IMR-90 (cell line): ENCODE measurements at places on chromosomes 3 and 15. TPM values are rescaled to one million over a fixed set of nuclear protein-coding genes. Genes with fewer than 3 reads are reported as not detected.

DNA sequence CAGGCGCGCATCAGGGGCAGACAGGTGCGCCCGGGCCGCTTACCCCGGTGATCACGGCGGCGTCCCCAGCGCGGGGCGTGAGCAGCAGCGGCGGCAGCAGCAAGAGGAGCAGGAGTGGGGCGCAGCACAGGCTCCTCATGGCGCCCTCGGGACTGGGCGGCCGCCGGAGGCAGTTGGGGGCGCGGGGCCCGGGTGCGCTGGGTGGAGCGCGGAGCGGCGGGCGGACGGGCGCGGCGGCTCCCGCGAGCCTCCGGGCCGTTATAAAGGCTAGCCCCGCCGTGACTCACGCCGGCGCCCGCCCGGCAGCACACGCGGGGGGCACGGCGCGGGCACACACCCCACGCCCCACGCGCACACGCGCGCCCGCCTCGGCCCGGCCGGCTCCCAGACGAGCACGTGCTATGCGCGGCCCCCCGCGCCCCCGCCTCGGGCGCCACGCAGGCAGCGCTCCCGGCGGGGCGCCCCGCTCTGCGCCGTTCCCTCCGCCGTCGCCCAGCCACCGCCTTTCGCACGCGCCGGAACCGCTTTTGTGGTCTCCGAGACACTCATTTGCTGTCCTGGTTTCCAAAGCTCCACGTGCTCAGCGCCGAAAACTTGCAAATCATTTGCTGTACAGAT is at the start of gene PROK2:
Gene PROK2 (minus strand): TSS at position 235 of the 618 bp plus-strand sequence. CDS start 96 bp downstream, at position 139.
- DNase-seq = no peak

CELSR3 gene
- total RNA-seq = 0.18 and 0.28 TPM in 2 replicates

IL5RA gene
- not detected in 2 replicates for total RNA-seq

DNA sequence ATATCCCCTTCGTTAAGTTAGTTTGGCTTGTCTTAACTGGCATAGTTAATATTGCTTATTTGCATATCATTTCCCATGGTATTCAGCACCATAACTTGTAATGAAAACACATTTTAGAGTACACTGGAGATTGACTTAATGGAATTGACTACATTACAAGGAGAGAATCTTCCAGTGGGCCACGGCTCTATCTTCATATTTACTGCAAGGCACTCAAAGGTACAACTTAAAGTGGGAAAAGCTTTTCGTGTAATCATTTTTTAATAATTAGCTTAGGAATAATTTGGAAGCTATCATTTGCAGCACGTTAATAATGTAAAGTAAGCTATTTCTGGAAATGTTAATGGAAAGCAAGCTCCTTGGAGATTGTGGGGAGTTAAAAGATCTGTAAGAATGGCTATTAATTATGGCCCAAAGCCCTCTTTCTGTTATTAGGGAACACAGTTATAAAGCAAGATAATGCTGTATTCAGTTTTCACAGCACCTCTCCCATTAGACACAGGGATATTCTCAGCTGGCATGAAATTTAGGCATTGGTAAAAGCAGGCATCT is 551.5 kb upstream of the RGMA start:
- no peak for DNase-seq

LRRC15 gene
- 2.5 and 3.3 TPM in 2 replicates for total RNA-seq

DNA sequence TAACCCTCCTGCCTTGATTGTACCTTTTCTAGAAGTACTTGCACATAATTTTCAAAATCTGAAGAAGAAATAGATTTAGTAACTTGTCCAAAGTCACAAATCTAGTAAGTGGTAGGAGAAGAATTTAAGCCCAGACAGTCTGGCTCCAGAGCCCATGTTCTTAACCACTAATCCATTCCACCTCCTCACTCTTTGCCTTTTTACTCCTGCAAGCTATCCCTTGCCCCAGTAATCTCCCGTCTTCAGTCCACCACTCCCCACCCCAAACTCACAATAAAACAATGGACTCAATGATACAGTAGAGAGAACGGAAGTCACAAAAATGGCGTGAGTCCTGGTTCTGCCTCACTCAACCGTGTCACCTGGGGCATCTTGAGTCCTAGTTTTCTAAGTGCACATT is 48.7 kb downstream of the SETMAR start:
- no peak for DNase-seq

GRCh38 chr3:36945333-36945980 is 603 bp upstream of the TRANK1 start:
- DNase-seq = no peak

- no peak for DNase-seq
These were observed 150.1 kb downstream of the FGF12 start for GRCh38 chr3:192577271-192577670.

GRCh38 chr3:62624185-62624584 is 250.8 kb upstream of the FEZF2 start:
- no peak for DNase-seq

SLC22A14 gene
- total RNA-seq = under 0.01 TPM in 1 of 2 replicates, not detected in the other

DNA sequence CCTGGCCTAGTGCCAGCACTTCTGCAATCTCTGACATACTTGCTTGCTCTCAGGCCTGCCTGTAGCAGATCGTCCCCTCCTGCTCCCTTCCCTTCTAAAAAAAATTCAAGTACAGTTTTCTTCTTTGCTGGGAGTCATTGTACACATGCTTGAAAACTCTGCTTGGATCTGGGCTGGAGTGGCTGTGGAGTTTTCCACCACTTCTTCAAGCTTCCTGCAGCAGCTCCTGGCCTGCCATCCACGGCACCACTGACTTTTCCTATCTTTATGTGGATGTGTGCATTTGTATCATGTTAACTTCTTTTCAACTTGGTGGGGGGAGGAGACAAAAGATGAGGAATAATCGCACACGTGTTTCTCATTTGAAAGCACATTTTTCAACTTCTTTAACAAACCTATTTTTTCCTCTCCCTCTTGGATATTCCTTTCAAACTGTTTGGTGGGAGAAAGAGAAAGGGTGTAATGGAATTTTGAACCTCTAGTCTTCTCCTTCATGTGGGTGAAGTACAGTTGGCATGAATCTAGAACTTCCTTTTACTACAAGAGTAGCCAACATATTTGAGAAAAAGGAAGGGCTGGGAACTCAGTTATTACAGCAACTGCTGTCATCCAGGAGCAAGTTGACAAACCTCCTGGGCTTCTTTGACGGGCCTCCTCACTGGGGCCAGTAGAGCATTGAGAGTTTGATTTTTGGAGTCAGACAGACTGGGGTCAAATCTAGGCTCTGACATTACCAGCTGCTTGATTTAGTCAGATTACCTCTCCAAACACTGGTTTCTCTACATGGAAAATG is 61.2 kb upstream of the LRTM1 start:
- DNase-seq = peak; percentile 90

DNA sequence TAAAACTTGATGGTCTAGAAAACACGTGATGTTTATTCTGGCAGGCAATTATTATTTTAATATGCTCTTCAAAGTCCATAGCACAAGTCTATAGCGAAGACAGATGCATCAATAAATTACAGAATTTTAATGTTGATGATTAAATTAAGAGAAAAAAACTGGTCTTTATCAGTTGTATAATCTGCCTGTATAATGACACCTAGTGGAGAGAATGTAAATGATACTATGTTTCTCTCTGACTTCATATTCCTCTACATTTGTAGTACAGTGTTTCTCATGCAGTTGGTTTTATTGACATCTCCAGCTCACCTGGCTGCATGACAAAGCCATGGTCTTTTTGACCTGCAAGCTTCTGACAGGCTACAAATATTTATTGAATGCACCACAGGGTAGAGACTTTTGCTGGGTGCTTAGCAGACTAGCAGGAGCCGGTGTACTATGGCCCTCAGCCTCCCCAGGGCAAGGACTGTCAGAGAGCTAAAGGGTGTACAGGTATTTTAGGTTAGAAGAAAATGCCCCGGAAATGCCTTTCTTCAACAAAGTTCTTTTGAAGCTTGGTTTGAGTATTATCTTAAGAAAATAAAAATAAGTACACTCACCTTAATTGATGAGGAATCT is 289.9 kb downstream of the GAP43 start:
- DNase-seq = peak; percentile 28

- DNase-seq = peak; percentile 70
These were observed 25.9 kb downstream of the SNX33 start for GRCh38 chr15:75673426-75674235.

ALG3 gene
- total RNA-seq = 19.2 and 19.5 TPM in 2 replicates

DNA sequence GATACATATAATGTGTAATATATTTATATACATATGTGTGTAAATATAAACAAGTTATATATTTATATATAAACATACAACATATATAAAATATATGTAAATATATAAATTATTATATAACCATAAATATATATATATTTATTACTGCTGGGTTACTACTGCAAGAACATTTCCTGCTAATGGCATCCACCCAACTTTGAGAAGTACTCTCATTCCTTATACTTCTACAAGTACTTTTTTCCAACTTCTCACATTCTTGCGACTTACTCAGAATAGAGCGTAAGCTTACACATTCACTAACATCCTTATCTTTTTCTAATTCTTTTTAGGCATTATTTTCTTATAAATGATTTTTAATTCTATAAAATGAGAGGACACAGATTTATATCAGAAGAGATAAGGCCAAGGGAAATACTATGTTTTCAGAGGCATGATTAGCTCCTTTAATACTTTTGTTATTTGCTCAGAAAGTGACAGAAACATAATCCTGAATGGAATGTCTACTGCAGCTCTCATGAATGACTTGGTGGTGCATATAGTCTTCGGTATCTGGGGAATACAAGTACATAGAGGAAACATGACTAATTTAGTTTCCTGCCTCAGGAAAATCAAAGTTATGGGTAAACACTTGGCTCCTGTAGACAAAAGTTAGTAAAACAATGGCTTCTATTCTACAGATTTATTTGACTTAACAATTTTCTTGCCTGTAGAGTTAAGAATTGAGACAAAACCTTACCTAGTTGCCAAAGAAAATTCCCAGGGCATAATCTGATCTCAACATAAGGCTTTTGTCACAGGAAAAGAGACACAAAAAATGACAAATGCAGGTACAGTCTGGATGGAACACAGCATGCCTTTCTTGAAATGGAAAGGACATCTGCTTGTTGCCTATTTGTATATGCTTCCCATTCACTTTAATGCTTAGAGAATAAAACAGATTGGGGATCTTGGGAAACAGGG is 453.9 kb downstream of the SQOR start:
- DNase-seq = peak; percentile 49

- DNase-seq = no peak
These were observed 292.5 kb downstream of the CHST2 start for GRCh38 chr3:143412084-143412483.

PTX3 gene
- 96.7 and 97.9 TPM in 2 replicates for total RNA-seq

GOLGA8A gene
- 4.7 and 5.3 TPM in 2 replicates for total RNA-seq

- no peak for DNase-seq
These were observed 19.6 kb downstream of the ATG7 start for GRCh38 chr3:11291808-11292207.

DNA sequence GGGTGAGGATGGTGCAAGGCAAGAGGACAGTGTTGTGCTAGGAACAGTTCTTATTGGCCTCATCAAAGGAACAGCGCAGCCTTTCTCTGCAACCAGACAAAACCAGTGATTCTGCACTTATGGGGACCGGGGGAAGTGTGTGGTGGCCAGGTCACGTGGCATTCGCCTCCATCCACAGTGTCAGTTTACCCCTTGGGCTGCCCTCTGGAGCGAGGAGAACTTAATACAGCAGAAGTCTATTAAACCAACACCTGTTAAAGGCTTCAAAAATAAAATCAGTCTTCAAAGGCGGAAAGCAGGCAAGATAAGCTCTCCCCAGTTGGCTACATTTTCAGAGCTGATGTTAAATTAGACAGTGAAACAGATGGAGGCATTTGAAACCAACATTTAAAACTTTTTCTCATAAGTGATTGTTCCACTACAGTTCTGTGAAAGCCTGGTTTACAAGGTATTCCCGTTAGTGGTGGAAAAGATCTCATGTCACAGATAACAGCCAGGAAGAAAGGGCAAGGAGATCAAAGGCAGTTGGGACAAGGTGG is 75.2 kb downstream of the LRIG1 start:
- no peak for DNase-seq

SERINC4 gene
- under 0.01 TPM in 1 of 2 replicates, not detected in the other for total RNA-seq

GRCh38 chr3:178743297-178743696 is 207.1 kb downstream of the KCNMB2 start:
- DNase-seq = no peak

- DNase-seq = no peak
These were observed 93.0 kb downstream of the AAGAB start for GRCh38 chr15:67161412-67161811.
